ENCODE measurements at places on chromosomes 2 and 18.

- DNase-seq: no peak
These were observed 47.0 kb downstream of the CYP27C1 start for GRCh38 chr2:127173057-127173456.

GRCh38 chr2:70901227-70902066 is 34.3 kb upstream of the ATP6V1B1 start:
- DNase-seq: no peak

DNA sequence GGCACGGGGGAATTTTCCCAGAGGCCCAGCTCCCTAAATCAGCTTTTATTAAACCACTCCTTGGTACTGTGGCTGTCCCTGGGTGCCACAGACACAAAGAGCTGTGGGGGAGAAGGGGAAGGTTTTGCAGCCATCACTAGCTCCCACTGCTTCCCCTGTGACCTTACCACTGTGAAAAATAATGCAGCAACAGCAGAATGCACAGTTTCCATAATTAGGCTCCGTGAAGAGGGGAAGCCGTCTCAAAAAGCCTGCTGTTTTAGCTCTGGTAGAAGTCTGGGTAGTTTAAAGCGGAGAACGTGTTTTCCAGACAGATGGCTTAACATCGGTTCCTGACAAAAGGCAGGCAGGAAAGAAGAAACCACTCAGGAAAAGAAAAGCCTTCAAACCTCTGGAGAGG is 27.5 kb upstream of the CAB39 start:
- no peak for DNase-seq

DNA sequence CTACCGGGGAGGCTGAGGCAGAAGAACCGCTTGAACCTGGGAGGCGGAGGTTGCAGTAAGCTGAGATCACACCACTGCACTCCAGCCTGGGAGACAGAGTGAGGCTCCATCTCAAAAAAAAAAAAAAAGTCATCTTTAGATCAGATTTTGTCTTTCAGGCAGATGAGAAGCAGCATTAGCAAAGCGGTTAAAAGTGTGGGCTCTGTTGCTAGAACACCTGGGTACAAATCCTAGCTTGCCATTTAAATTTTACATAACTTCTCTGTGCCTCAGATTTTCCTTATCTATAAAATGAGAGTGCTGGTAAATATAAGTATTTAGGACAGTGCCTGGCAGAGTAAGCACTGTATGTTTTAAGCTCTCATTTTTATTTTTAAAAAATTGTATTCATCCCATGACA is 8.2 kb downstream of the CNOT9 start:
- DNase-seq: no peak

DNA sequence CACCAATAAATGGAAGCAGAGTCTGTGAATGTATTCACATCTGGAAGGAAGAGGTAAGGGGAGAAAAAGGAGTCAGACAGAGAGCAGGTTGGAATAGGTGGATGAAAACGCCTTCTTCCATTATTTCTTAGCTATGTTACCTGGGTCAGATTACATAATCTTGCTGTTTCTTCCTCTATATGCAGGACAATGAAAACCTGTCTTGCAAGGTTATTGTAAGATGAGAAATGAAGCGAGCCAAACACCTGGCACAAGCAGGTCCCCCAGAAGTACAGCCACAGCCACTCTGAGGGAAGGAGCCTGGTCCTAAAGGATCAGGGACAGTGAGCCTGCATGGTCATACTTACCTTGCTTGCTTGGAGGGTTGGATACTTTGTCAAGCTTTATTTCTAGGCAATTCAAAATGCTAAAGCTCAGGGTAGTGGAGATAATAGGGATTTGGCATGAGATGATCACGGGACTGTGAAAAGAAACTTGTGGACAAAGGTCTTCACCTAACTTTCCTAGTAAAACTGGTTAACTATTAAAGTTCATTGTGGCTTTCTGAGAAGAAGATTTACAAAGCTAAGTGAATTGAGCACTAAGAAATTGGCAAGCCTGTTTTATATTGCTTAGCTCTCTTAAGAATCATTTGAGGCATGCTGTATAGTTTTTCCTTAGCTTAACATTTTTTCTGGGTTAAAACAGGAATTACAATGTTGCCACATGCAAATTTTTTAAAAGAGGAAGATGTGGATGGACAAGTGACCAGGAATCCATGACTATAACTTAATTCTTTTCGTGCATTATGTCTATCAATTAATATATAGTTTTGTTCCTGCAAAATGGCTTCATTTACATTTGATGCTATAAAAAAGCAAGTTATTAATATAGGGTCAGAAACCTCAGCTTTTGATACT is 15.7 kb upstream of the PLA2R1 start:
- no peak for DNase-seq

DNA sequence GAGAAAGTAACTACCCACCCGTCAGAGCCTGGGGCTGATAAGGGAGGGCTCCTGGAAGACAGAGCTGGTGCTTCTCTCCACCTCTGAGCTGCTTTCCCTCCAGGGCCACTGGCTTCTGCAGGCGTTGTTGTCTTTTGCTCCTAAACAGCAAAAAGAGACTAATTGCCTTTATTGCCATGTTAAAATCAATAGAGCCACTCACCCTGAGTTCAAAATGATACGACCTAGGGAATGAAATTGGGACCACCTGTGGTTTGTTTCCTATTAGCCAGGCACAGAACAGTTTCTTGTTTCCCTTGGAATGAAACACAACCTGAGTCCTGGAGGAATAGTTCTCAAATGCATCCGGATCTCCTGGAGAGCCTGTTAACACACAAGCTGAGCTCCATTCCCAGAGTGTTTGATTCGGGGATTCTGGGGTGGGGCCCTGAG is 45.8 kb downstream of the TCF7L1 start:
- no peak for DNase-seq

DNA sequence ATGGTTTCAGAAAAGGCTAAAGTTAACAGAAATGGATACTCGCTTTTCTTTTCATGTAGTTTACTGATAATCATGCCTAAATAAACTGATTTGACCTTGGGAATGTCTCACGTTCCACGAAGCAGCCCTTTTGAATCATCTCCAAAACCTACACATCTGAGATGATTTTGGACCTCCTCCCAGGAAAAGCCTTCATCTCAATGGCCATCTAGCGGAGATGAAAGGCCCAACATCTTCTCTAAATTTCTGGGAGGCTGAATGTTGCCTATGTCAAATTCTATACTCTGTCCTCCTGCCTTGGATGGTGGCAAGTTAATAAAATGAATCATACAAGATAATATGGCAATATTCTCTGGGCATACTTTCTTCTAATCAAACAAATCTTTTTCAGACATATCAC is 448.5 kb downstream of the ZEB2 start:
- no peak for DNase-seq

DNA sequence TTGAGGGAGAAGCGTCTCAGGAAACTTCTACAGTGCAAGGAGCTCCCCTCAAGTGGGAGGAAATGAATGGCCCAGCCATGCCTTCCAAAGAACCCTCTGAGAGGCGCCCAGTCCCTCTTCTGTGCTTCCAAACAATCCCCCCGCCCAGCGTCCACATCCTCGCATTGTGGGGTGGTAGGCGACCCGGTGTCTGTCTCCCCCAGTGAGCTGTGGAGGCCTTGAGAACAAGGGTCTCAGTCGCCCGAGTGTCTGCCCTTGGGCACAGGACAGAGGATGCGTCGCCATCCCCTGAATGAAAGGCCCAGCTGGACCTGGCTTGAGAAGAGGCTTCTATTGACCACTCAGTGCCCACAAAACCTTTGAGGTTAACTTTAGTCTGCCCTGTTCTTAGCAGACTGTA is 29.7 kb downstream of the INPP5D start:
- no peak for DNase-seq
